Colonic mucosa (tissue), 4 donors: ENCODE measurements at places on chromosomes 7 and 10. TPM values are rescaled to one million over a fixed set of nuclear protein-coding genes. Genes with fewer than 3 reads are reported as not detected.

DNA sequence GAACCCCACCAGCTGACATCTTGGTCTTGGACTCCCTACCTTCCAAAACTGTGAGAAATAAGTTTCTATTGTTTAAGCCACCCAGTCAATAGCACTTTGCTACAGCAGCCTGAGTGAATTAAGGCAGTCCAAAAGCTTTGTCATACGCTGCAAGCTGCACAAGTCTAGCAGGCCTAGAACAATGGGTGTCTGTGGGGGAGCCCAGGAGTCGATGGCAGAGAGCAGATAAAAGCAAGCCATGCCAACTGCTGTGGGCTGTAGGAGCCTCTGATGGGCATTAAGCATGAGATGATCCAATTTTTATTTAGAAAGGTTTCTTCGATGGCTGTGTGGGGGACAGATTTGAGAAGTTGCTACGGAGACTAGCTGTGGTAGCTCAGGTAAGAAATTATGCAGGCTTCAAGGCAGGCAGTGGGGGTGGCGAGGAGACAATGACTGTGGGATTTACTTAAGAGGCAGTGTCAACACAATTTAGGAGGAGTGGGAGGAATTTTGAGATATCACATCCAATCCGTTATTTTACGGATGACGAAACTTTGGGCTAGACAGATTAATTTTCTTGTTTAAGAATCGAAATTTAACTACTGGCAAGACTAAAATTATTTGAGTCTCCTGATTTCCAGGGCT, 110.4 kb downstream of the NRCAM start:
- no peak for DNase-seq

H2BK1 gene
- not detected for total RNA-seq

OR13A1 gene
- not detected for total RNA-seq

PPP1R9A gene
- 20.2 TPM for total RNA-seq

DNA sequence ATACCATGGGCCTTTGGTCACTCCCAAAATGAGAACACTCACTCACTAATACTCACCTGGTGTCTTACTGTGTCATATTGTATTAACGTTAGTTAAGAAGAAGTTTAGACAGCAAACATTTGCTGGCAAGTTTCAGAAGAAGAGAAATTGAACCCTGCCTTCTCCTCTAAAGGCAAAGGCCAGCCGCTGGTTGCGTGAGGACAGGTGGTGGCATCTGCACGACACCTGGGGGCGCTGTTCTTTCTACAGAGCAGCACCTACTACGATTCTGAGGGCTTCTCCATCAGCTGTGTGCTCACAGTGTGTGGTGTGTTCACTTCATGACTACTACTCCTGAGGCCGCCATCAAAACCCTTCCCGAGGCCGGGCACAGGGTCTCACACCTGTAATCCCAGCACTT, 17.9 kb upstream of the CLEC2L start:
- no peak for DNase-seq

GRCh38 chr10:73819081-73819480, 7.7 kb upstream of the NDST2 start:
- no peak for DNase-seq
